ENCODE measurements at places on chromosomes 6 and 20.

- peak; percentile 44 for DNase-seq
These were observed 40.6 kb downstream of the TRIM38 start for GRCh38 chr6:26003102-26003694.

- DNase-seq, result no peak
These were observed 127.4 kb upstream of the GRIK2 start for GRCh38 chr6:101266063-101266462.

- no peak for DNase-seq
These were observed 28.1 kb downstream of the SNRNP48 start for GRCh38 chr6:7617801-7618764.

DNA sequence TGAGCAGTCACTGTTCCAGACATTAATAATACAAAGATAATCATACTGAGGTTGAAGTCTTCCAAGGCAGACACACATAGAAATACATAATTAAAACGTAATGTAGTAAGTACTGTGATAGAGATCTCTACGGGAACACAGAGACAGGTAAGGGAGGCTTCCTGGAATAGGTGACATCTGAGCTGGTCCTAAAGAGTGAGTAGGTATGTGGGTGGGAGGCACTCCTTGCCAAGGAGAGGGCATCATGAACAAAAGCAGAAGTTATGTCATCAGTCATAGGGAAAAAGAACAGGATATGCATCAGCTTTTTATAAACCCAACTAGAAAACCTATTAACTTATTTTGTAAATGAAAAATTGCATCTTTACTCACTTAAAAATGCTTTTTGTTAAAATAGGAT lies 110.0 kb downstream of the MAP7 start:
- DNase-seq, result no peak

GRCh38 chr20:22619272-22619671 lies 34.9 kb upstream of the FOXA2 start:
- no peak for DNase-seq

- no peak for DNase-seq
These were observed 182.5 kb downstream of the EDN1 start for GRCh38 chr6:12472601-12473038.

GRCh38 chr20:51425347-51426106 lies 117.0 kb downstream of the NFATC2 start:
- DNase-seq, result no peak

- DNase-seq, result no peak
These were observed 207.4 kb upstream of the SGK1 start for GRCh38 chr6:134525190-134525868.

GRCh38 chr6:136230219-136230853 lies 19.8 kb downstream of the MTFR2 start:
- no peak for DNase-seq

DNA sequence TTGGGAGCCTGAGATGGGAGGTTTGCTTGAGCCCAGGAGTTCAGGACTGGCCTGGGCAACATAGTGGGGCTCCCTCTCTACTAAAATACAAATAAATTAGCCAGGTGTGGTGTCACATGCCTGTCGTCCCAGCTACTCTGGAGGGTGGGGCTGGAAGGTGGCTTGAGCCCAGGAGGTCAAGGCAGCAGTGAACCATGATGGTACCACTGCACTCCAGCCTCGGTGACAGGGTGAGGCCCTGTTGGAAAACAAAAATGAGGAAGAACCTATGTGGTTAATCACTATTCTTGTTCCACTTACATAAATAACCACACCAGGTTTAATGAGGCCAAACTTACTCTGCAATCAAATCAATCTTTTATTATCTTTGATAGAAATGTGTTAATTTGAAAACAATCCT lies 5.4 kb downstream of the PPDPF start:
- DNase-seq, result no peak

DNA sequence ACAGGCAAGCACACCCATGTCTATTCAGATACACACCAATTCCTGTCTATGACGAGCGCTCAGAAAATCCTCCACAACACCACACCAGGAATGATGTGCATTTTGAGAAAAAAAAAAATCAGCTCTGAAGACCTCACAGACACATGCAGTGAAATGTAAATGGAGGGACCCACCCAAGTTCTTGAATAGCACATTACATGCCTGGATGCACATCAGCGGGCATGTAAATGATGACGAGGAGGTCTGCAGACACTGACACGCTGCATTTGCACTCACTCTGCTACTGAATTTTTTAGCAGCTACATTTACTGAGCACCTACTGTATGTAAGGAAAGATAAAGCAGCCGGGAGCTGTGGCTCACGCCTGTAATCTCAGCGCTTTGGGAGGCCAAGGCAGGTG lies 14.7 kb downstream of the NRSN2 start:
- DNase-seq, result no peak

GRCh38 chr6:108805611-108806167 lies 42.5 kb upstream of the ARMC2 start:
- DNase-seq, result no peak

DNA sequence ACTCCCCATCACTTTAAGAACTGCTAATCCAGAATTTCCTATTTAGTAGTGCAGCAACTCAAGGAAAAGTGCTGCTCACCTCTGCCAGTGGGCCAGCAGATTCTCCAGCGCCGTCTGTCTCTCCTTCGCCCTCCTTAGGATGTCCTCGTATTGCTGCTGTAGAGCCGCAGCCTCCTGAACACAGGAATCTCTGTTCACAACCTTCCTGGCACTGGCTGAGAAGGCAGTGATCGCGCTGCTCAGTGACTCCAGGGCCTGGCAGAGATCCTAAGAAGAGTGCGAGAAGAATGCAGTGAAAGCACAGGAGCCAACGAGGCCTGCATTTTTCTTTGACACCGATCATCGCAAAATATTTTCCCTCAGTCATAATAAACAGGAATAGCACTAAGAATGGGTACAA lies 209.0 kb downstream of the SYNE1 start:
- DNase-seq, result no peak

DNA sequence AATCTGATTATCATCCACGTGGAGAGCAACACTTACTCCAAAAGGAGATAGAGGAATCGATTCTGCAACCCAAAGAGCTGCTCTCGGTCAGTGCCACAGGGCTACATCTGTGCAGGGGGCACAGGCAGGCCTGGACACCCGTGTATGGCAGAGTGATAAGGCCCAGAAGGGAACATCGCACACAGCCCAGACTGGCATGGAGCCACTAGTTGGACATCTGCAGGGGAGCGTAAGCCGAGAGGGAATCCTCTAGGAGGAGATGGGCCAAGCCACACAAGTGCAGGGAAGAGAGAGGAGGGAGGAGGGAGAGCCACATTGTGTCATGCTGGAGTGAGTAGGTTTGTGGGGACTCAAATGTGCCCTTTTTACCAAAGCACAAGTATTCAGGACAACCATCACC lies 50.4 kb upstream of the ENTPD6 start:
- DNase-seq, result no peak

DNA sequence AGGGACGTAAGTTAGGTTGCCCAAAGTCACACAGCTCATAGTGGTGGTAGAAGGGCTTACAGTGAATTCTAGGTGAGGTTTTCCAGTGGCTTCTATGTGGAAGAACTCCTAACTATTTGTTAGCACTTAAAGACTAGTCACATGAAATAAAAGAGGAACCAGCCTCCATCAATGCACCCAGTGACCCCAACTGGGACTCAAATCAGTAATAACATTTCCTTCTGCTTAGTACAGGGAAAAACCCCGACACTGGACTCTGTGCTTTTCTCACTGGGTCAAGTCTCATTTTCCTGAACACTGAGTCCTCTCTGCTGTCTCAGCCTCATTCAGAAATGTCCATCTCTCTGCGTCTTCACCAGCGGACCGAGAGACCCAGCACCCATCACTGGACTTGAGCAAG lies 89.2 kb downstream of the SLC22A23 start:
- no peak for DNase-seq

DNA sequence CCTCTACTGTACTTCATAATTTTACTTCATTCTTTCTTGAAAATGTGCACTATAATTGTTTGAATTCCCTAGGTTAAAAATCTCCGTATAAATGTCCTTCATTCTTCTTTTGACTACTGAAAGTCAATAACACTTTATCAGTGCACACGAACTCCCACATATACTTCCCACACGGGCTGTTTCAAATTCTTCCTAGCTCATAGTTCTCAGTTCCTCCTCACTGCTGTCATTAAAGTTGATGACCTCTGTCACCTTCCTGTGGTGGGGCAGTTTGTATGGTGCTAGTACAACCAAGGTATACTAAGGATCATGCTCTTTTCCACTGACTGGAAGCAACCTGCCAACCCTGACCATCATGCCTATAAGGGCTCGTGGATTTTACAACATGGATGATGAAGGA lies 40.0 kb upstream of the CD2AP start:
- DNase-seq, result no peak

- DNase-seq, result no peak
These were observed 53.2 kb upstream of the BMP2 start for GRCh38 chr20:6714279-6714711.

DNA sequence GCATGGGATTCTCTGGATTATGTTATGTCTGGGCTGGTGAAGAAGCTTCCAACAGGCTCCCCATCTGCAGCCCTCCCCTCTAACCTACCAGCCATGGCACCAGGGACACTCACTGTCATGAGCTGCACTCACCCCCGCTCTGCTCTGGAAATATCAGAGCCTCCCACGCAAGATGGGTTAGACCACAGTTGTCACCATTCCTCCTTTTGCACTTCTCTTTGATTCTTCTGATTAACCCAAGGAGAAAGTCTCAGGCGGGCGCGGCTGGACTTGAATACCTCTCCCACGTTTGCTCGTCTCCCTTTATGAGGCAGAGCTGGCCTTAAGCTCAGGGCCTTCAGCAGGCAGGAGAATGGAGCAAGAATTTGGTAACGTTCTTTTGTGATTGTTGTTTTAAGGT lies 128.1 kb downstream of the CEBPB start:
- no peak for DNase-seq

- DNase-seq, result no peak
These were observed 14.2 kb downstream of the VAPB start for GRCh38 chr20:58403272-58403671.

- DNase-seq, result no peak
These were observed 427.7 kb upstream of the NOX3 start for GRCh38 chr6:155883334-155883731.

DNA sequence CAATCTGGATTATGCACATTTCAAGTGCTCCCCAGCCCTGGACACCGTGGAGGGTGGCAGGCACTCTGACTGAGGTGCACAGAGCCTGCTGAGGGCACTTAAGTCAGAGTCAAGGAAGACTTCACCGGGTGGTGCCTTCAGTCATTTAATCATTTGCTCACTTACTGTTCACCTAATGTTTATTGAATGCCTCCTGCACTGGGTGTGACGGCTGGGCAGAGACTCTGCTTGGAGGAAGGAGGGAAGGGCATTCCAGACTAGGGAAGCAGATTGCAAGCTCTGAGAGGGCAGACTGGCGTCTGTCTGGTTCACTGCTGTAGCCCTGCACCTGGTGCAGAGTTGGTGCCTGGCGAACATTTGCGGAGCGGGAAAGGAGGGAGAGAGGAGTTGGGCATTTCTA lies 54.2 kb upstream of the FAM83D start:
- DNase-seq, result no peak

GRCh38 chr20:44522841-44523240 lies 971 bp upstream of the SERINC3 start:
- no peak for DNase-seq

- DNase-seq, result no peak
These were observed 14.9 kb upstream of the MAPK13 start for GRCh38 chr6:36115412-36115811.

- no peak for DNase-seq
These were observed 221.7 kb upstream of the ECI2 start for GRCh38 chr6:4356899-4357659.

GRCh38 chr20:61718361-61719005 lies 347.2 kb downstream of the TAF4 start:
- DNase-seq, result no peak

GRCh38 chr6:159557031-159557430 lies 136.0 kb downstream of the SOD2 start:
- no peak for DNase-seq

GRCh38 chr20:10468340-10468845 lies 33.3 kb downstream of the SLX4IP start:
- DNase-seq, result no peak

DNA sequence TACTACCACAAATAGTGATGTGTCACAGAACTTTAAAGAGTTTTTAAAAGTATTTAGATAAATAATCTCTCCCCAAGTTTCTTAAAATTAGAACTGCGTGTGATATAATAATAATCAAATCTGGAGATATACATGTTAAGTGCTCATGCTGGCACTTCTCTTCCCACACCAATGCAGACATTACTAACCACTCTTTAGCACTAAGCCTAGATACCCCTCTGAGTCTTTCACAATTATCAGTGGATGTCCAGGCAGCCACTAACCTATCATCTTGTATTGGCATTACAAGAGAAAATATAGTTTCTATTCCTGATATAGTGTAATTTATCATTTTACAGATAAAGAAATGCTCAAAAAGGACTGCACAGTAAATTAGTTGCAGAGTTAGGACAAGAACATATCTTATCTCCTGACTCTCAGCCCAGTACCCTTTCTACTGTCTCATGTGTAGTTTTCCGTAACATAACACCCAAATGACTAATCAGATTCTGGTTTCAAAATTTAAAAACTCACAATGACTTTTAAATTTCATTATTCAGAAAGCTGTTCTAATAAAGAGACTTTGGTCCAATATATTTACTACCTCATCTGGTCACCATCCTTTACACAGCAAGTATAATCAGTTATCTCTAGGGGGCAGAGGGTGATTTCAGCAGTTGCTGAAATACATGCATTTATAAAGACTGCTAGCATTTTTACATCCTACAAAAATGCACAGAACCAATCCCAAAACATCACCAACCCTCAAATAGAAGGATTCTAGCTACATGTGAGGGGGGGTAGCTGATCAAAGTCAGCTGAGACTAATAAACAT lies 215.5 kb upstream of the MCHR2 start:
- no peak for DNase-seq

GRCh38 chr6:35426074-35426473 lies 26.1 kb upstream of the FANCE start:
- no peak for DNase-seq

DNA sequence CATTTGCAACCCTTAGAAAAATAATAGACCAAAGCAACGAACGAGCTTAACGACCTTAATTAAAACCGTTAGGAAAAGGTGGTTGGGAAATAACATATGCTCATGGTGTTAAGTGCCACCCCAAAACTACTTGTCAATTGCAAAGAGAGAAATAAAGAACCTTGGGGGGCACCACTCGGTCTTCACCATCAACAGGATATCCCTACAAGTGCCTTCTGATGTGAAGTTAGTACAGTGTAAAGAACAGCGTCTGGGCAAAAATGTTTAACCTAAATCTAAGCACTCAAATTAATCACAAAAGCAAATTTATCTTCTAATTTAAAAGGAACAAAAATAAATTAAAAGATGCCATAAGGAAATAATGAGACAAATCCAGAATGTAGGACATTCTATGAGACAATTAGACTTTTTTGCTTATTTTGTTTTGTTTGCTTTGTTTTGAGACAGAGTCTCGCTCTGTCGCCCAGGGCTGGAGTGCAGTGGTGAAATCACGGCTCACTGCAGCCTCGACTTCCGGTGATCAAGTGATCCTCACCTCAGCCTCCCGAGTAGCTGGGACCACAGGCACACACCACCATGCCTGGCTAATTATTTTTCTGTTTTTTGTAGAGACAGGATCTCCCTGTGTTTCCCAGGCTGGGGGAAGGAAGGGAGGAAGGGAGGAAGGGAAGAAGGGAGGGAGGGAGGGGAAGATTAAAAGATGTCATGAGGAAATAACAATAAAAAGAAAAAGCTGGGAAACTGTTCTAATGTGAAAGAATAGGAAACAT lies 41.3 kb upstream of the BTN3A2 start:
- DNase-seq, result no peak

- DNase-seq, result no peak
These were observed 7.2 kb upstream of the UQCC2 start for GRCh38 chr6:33718713-33719112.

All from naive B cell (primary cell).